ENCODE measurements at places on chromosomes 16 and 17.
A peak's percentile ranks its signal among the peaks of the same experiment; 100 is the strongest.

DNA sequence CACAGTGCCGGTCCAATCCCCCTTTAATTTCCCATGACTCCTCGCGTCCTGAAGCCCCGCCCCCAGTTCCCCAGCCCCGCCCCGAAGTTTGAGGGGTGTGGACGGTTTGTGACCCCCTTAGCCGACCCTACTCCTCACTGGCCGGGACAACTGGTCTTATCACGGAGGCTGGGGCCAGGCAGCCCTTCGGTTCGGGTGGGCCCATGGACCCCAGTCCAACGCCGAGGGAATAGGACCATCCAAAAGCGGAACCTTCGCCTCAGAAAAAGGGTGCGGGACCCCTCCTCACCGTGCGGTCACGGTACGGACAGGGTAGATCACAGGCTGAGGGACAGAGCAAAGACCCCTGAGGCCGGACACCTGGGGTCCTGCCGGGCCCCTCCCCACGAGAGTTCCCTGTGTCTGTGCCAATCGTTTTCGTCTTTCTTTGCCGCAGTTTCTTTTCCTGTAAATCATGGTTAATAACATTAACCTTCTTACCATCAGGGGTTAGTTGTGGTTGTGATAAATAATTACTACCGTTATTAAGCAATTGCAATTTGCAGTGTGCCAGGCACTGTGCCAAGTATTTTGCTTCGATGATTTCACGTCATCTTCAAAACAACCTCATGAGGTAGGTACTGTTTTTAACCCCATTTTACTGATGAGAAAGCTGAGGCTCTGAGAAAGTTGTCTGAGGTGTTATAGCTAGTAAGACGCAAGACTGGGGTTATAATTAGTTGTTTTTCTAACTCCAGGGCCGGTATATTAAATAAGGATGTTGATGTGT lies 543 bp downstream of the TMUB2 start:
- DNase-seq: peak; percentile 77

DNA sequence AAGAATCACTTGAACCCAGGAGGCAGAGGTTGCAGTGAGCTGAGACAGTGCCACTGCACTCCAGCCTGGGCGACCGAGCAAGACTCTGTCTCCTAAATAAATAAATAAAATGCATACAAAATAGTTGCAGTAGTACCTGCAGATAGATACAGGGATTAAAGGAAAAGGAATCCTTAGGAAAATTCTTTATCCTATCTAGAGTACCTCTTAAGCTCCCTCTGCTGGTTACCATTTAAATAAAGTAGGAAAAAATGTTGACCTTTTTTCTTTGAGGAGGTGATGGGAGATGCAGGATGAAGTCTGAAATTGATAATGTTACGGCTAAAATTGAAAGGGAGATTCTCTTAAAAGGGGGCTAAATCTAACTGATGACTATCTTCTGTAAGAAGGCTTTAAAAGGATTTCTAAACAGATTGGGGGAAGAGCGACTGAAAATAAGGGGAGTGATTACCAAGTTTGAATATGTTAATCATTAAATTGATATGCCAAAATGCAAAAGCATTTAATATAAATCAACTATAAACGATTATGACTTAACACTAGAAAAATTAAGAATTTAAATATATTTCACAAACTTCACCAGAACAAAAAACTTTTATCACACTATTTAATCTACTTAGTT lies 29.4 kb downstream of the C16orf87 start:
- no peak for DNase-seq

GRCh38 chr16:66502020-66502913 lies 47.7 kb downstream of the TK2 start:
- no peak for DNase-seq

- DNase-seq: peak; percentile 14
These were observed 1.6 kb downstream of the ASIC2 start for GRCh38 chr17:33291248-33292200.

DNA sequence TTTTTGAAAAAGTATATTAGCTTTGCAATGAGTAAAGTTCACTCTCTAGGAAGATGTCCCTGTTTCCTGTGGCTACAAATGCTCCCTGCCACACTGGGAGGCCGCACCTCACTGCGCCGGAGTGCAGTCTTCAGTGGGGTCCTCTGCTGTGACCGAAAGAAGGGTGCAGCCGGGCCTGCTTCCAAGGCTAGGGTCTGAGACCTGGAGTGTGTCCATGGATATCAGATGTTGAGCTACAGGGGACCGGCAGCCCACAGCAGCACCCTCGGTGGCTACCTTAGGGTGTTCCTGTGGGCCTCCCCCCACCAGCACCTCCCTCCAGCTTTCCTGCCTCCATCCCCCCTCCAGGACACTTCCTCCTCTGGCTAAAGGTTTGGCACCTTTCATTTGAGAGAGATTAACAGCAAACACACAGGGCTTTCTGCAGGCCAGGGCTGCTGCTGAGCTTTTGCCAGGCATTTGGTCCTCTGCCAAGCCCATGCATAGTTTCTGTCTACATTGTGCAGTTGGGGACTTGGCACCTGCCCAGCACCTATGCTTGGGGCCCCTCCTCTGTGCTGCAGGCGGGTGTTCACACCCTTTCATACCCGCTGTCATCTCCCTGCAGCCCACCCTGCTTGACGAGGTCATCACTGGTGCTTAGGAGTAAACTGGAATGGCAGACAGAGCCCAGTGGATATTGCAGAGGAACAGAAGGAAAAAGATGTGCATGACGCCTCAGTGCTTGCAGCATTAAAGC lies 33.8 kb upstream of the CRISPLD2 start:
- DNase-seq: no peak

DNA sequence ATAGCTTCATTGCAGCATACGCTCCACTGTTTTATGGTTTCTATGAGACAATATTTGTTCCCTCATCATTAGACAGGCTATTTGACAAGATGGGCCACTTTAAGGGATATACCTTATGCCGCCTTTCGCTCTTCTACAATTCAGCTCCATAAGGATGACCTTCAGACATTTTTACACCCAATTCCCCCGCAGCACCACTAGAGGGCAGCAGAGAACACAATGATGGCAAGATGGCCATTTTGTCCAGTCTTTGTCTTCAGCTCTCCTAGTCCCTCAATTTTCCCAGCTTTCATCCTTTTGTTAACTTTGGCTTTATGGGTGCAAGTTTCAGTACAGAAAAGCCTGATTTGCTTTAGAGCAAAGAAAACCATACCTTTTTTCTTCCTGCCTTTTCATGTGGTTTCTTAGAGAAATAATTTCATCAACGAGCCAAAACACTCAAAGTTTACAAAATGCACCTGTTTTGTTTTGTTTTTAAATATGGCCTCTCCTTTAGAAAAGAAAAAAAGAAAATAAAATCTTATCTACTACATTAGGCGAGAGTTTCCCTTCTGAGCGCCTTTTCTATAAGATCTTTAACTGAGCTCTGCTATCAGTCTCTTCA lies 355.3 kb downstream of the TOX3 start:
- DNase-seq: peak; percentile 12

GRCh38 chr16:51445250-51445649 lies 294.2 kb upstream of the SALL1 start:
- no peak for DNase-seq

DNA sequence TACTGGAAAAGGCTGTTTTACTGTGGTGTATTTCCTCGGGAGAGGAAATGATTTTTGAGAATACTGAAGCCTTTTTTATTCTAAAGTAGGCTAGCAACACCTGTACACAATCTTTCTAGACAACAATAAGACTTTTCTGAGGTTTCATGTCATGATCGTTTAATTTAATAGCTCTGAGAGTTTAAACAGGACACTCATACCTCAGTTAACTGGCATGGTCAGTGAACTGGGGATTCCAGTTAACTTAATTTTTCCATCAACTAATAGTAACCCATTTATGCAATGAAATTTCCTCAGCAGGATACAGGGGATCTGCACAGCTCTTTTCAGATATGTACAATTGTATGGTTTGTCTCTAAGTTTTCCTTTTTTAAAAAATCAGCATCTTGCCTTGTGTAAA lies 262.6 kb downstream of the NTN1 start:
- DNase-seq: no peak

DNA sequence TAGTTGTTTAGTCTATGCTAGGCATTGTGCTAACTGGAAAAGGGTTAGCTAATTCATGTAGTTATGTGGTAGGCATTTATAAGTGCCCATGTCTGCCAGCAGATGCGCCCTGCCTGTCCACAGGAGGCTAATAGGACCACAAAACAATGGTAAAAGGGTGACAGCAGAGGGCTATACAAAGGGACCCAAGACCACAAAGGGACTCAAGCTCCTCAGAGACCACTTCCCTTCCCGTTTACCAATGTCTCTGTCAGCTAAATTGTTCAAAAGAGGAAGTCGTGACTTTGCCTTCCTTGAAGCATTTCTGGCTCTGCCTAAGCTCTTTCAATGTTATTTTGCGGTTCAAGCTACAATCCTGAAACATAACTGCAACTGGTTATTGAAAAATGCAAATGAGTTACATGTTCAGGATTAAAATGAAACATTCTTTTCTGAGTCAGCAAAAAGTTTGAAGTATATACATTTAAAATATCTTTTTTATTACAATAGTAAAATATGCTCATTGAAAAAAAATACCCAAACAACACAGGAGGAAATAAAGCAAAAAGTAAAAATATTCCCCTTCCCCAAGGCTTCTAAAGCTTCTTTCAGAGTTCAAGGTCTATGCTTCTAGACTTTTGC lies 149.2 kb downstream of the MAF start:
- peak; percentile 17 for DNase-seq

DNA sequence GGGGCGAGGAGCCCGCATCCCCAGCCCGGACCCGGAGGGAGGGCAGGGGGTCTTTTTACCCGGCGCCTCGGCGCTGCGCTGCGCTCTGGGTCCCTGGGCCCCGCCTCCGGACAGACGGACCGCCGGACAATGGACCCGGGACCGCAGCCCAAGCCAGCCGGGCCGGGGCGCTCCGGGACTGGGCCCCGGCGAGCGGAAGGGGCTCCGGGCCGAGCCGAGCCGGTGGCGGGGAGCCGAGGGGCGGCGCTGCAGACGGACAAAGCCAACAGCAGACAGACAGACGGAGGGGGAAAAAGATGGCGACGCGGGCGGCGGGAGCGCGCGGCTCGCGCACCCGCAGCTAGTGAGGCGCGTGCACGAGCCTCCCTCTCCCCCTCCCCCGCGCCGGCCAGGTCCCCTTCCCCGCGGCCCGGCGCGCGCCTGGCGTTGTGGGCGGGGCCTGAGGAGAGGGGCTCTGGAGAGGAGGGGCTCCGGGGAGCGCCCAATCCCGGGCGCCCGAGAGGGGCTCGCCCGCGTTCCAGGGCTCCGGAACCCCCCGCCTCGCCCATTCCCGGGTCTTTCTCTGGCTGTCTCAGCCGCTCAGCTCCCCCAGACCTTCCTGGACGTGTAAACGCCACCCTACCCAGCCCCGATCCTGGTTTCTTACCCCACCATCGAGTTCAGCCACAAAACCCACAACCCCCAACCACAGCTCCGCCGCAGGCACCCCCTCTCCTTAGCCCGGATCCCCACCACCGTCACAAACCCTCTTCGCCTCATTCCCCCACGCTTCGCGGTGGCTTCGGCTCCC lies at the start of gene ZNF821:
TSS of gene ZNF821 (minus strand) at position 334 of the 790 bp plus-strand sequence. CDS start 4,236 bp downstream, outside the sequence.
- DNase-seq: peak; percentile 73

DNA sequence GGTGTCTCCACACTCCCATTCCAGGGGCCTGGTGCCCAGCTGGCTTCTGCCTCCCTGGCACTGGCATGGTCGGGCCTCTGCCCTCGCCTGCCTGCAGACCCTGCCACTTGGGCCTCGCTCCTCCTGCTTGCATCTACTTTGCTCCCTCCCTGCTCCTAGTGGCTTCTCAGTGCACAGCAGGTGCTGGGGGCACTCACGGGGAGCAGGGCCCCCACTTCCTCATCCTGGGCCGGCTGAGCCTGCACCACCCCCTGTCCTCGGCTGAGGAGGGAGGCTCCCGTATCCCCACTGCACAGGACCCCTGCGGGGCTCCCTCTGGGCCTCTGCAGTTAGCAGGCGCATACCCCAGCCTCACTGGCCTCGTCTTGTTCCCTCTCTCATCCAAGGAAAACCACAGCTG lies 35.2 kb downstream of the CIBAR2 start:
- no peak for DNase-seq

GRCh38 chr16:25198021-25198420 lies 18.7 kb upstream of the AQP8 start:
- no peak for DNase-seq

- DNase-seq: no peak
These were observed 17.1 kb downstream of the RAI1 start for GRCh38 chr17:17698371-17698770.

DNA sequence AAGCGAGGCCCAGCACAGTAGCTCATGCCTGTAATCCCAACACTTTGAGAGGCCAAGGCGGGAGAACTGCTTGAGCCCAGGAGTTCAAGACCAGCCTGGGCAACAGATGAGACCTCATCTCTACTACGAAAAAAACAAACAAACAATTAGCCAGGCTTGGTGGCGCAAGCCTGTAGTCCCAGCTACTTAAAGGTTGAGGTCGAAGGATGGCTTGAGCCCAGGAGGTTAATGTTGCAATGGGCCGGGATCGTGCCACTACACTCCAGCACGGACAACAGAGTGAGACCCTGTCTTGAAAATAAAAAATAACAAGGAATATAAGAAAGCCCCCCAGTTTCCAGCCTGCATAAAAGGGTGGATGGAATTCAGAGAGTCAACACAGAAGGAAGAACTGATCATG lies 40.3 kb downstream of the ARHGAP17 start:
- no peak for DNase-seq

- no peak for DNase-seq
These were observed 77.1 kb downstream of the MRM3 start for GRCh38 chr17:859061-859823.

GRCh38 chr17:43405861-43406260 lies 7.1 kb downstream of the ARL4D start:
- DNase-seq: no peak

Data from GM12891 (cell line).